Left renal cortex interstitium (tissue), 4 donors: ENCODE measurements at places on chromosomes 6 and 20.

DNA sequence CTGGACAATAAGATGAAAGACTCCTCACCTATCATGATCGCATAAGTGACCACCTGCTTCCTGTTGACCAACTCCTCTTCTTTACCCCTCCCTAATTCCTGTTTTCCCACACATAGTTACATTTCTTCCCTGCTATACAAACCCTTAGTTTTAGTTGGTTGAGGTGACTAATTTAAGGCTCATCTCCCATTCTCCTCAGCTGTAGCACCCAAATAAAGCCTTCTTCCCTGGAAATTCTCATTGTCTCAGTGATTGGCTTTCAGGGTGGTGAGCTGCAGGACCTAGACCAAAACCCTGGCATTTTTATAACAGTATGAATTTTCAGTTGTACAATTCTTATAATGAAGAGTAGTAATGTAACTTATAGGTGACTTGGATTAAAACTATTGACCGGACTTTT lies 2.1 kb downstream of the FKBP1C start:
- DNase-seq, result no peak

- no peak for DNase-seq
These were observed 10.2 kb downstream of the POU3F2 start for GRCh38 chr6:98844244-98845210.

GRCh38 chr20:23596579-23597250 lies 9.0 kb downstream of the CST9 start:
- DNase-seq, result no peak

GRCh38 chr20:3890999-3891929 lies 2.1 kb downstream of the PANK2 start:
- no peak for DNase-seq

DNA sequence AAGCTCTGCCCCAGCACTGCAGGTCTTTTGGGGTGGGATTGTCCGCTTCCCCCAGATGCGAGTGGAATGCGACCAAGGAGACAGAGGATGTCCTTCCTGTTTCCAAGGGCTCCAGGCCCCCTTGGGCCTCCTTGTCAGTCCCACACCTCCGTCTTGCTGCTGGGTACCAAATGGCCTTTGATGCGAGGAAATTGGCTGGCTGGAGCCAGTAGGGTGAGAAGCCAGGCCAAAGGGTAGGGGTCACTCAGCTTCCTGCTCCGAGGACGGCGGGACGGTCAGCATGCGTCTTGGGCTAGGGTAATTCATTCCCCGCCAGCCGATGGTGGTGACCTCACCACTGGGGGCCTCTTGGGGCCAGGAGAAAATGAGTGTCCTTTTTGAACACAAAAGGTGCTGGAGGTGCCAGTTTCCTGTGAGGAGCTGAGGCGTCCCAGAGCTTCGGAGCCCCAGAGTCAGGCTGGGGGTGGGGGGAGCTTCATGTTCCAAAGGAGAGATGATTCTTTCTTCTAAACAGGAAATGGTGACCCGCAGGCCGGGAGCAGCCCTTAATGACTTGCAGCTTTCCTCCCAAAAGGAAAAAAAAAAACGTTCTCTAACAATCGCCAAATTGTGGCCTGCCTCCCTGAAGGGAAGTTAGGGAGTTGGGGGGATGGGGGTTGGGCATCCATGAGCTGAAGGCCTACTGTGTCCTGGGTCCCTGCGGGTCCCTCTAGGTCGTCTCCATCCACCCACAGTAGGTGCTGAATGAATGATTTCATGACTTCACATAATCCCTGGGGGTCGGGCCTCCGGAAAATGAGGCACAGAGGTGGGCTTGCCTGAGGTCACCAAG lies 6.7 kb downstream of the SNAI1 start:
- no peak for DNase-seq

- DNase-seq, result no peak
These were observed 30.2 kb upstream of the NHSL1 start for GRCh38 chr6:138529478-138529877.

GRCh38 chr6:34246249-34246562 lies 2.6 kb downstream of the SMIM29 start:
- DNase-seq, result no peak

- DNase-seq, result no peak
These were observed 268.9 kb downstream of the PREX1 start for GRCh38 chr20:48558906-48559305.

DNA sequence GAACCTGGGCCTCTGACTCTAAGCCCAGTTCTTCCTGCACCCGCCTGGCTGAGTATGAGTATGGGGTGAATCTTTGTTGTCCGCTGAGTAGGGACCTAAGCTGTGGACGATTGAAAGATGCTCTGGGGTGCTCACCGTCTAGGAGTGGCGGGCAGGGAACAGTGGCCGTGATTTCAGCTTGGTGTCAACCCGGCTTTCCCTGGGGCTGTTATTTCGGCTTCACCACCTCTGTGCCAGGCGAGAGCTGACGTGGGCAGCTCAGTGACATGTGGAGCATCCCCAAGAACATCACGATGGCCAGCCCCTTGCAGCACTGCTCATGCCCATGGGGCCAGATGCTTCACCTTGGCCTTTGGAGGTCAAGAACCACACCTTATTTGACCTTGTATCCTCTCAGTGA lies 102.6 kb downstream of the TOX2 start:
- DNase-seq, result no peak

- no peak for DNase-seq
These were observed 491.2 kb downstream of the PREX1 start for GRCh38 chr20:48336597-48336996.

DNA sequence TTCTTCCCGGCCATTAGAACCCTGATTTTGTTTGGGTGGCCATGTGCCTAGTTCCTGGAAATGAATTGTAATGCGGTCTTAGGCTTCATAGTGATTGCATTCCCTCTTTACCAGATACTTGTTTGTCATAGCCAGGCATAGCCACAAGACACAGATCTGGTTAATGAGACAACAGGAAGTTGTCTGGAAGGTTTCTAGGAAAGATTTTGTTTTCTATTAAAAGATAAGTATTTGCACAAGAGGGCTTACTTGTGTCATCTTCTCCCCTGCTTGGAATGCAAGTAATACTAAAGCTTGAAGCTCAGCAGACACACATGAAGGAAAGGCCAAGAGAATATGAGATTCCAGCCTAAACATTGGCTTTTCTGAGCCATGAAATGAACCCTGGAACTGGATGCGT lies 12.9 kb downstream of the FARS2 start:
- no peak for DNase-seq

DNA sequence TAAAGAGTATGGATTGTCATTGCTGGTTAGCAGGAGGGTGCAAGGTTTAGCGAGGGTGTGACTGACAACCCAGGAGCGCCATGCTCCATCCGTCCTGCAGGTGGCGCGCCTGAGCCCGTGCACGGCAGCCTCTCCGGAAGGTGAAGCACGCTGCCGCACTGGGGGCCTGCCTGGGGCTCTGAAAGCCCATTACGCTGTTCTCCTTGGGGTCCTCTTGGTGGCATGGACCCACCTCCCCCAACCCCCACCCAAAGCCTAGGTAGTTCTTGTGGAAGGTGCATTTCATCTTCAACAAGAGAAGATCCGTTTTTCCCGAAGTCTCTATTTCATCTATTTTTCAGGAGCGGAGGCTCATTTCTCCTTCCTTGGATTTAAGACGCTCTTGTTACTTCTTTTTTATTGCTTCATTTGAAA lies 197.4 kb upstream of the KCNG1 start:
- DNase-seq, result no peak

DNA sequence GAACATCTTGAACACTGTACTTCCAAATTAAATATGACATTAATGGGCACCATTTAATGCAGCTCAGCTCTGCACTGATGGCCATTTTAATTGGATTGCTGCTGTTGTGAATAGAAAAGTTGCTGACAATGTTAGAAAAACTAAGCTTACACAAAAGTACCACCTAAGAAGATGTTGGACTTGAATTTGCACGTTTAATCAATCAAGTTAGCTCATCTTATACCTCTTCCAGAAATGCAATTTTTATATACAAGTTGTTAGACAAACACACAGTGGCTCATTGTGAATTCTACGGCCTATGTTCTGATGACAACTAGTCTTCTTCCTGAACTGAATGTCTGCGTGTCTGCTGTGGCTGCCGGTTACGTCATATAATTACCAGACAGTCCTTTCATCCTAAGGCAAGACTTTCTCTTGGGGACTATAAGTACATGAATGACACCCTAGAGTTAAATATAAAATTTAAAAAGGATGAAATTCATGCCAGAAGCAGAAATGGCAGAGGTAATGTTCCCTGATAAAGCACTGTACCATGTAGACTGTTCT lies 330.2 kb downstream of the EPM2A start:
- no peak for DNase-seq

DNA sequence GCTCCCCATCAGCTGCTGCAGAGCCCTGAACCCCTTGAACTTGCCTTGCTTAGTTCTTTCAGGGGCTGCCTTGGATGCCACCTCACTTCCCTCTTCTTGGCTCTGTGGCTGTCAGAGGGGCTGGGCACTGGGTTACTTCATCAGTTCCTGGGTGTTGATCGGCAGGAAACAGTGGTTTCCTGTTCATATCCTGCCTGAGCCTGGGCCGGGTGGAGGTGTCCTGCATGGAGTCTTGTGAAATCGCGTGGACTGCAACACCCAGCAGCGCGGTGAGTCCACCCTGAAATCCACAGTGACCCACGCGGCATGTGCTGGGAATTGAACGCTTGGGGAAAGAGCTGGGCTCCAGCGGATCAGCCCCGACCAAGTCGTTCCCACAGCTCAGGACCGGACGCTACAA lies 97.5 kb downstream of the CDH26 start:
- no peak for DNase-seq

DNA sequence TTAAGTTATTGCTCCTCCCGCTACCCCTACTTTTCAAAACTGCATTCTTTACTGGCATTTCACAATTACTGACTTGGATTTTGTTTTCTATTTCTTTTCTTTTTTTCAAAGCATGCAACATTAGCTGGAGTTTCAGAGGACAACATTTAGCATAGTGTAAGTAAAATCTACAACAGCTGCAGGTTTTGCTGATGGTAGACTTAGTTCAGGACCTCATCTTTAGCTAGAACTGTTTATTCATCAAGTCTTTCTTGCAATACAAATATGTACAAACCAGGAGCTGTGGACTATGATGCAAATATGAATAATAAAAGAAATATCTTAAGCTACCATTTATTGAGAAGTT lies 728 bp upstream of the CEP162 start:
- DNase-seq, result no peak

GRCh38 chr6:111789598-111789997 lies 83.7 kb downstream of the FYN start:
- DNase-seq, result no peak

- no peak for DNase-seq
These were observed 39.6 kb downstream of the ANKS1A start for GRCh38 chr6:34928695-34929094.

DNA sequence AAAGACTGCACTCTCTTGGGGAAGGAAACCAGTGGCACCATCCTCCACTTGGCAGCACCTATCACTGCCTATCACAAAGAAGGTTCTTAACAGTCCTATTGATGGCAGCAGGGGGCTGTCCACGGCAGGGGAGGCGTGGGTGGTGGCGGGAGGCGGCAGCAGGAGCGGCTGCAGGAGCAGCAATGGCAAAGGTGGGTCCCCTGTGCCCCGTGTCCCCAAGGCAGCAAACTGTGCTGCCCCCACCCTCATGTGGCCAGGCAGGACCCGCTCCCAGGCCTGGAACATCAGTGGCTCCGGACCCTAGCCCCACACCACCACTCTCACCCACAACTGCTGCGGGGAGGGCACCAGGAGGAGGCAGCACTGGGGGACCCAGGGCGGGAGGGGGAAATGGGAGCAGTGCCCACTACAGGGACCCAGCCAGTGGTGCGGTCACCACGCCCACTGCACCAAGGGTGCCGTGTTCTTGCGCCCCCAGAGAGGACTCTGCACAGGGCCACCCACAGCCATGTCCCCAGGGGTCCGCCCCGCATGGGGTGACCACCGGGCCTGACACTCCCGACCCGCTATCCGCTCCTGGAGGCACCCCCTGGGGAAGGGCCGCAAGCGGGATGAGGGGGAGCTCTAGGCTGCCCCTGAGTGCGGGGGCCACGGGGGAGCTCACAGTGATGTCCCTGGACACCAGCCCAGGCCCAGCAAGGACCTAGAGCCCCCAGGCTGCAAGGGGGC lies 54.6 kb downstream of the GMDS start:
- DNase-seq, result no peak

- DNase-seq, result no peak
These were observed 75.2 kb upstream of the GLP1R start for GRCh38 chr6:38973178-38974057.

GRCh38 chr6:147447835-147448611 lies 60.5 kb upstream of the SAMD5 start:
- no peak for DNase-seq

GRCh38 chr20:51143652-51144051 lies 120.7 kb upstream of the KCNG1 start:
- DNase-seq, result no peak

DNA sequence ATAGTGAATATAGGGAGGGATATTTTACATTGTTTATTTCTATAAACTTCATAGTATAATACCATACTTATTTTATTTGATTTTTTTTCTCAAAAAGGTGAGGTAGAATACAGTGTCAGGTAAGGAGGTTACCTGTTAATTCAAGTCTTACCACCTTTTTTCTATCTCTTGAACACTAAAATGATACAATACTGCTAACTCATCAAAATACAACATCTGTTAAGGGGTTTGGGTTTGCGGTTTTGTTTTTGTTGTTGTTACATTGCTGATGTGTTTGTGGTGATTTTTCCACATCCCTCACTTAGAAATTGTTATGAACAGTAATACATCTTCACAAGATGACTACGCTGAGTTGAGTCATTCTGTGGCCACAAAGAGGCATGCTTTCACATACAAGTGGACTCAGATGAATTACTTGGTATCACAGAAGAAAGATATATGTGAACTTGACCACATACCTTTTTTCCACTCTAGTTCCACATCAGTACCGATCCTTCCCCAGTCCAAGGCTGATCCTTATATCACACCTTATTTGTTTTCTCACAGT lies 139.4 kb upstream of the ID4 start:
- no peak for DNase-seq
